CD4-positive, alpha-beta T cell treated with Interferon alpha-2 for 1 hour (primary cell): ENCODE measurements at places on chromosomes 3 and 15.
A peak's percentile ranks its signal among the peaks of the same experiment; 100 is the strongest.

- peak; percentile 16 for DNase-seq
Measured at GRCh38 chr3:31981206-31982181, at the start of the genes OSBPL10 and ZNF860. TSS of gene OSBPL10 (minus strand) at chr3:31981262. CDS start at chr3:31981179, 83 bp downstream. TSS of gene ZNF860 (plus strand) at chr3:31981750. CDS start at chr3:31989080, 7,330 bp downstream.

- DNase-seq: no peak
Measured at GRCh38 chr15:65264863-65265430, 21.7 kb downstream of the PARP16 start.

- no peak for DNase-seq
Measured at GRCh38 chr3:189304465-189305351, 132.9 kb downstream of the TPRG1 start.

DNA sequence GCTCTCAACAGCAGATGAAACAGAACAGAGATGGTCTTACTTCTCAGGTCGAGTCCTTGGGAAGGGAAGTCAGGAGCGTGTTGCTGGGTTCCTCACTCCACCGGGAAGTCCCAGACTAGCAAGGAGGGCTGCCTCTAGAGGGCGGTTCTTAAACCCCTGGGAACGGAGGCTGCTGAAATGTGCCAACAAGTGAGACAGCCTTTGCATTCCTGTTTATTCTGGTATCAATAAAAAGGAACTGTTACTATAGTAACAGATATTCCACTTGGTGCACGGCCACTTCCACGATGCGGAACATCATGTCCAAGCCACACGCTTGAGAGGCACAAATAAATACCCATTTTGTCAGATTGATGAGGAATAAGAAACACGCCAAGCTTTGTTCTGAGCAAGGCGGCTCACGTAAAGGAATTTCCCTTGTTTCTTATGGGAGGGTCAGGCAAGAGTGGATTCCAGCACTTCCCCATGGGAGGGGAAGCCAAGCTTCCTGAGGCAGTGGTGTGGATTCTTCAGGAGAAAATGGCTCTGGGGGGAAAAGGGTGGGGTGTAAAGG lies at the start of gene FAM107A:
Gene FAM107A (minus strand): TSS at position 123 of the 553 bp plus-strand sequence. CDS start 7,531 bp downstream, outside the sequence.
- DNase-seq: no peak

- no peak for DNase-seq
Measured at GRCh38 chr3:100113723-100114412, 433 bp downstream of the FILIP1L start.

DNA sequence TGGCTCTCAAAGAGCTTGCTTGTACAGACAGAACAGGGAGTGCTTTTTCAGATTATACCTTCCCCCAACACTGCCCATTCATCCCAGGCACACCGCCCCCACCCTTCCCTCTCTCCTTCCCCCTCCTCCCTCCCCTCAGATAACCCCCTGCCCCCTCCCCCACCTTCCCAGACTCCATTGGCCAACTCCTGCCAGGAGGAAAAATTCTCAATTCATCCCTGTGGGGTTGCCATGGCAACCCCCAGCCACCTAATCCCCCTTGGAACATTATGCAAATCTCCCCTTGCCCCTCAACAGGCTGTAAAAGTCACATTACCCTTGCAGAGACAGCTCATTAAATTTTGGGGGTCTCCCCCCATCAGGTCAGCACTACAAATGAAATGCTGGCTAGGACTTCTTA lies 14.3 kb downstream of the TLE3 start:
- DNase-seq: no peak

GRCh38 chr15:95142531-95142930 lies 911.2 kb downstream of the MCTP2 start:
- no peak for DNase-seq

DNA sequence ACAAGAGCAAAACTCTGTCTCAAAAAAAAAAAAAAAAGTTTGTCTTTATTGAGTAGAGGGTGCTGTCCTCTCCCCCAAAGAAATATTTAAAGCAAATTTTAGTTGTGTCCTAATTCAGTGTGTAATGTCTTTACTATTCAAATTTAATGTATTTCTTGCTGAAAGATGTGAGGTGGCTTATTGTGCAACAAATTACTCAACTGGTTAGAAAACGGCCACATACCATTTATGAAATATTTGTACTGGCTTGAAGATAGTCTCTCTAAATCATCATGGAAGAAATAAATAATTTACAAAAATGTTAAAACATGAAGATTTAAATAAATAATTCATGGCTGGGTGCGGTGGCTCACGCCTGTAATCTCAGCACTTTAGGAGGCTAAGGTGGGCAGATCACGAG lies 63.0 kb downstream of the SLTM start:
- DNase-seq: no peak

- DNase-seq: no peak
Measured at GRCh38 chr3:102974333-102974732, 539.5 kb downstream of the ZPLD1 start.

GRCh38 chr15:72110355-72110754 lies 7.6 kb downstream of the MYO9A start:
- no peak for DNase-seq

DNA sequence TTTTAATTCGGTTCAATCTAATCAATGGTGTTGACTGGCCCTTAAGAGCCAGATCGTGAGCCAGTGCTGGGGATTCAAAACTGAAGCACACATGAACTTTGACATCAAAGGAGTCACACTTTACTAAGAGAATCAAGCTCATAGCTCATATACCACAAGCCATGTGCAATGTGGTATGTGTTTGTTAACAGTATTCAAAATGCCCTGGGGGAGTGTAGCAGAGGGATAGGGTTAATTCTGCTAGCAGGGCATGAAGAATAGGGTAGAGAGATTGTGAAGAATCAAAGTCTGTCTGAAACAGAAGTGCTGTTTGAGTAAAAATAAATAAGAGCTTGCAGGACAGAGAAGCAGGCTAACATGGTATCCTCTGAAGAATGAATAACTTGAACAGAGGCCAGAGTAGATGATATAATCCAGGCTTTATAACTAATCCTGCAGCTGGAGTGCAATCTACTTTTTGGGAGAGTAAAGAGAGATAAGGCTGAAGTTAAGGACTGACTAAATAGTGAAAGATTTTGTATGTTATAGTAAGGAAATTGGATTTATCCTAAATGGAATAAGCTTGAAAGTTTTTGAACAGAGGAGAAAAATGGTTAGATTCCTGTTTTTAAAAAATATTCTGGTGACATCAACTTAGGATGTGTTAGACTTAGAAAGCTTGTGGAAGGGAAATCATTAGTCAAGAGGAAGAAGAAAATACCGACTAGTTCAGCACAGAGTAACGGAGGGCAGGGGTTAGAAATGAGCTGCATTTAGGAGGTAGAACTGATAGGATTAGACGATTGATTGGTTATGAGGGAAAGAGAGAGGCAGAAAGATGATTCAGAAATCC lies 292.0 kb downstream of the NFKBIZ start:
- no peak for DNase-seq

DNA sequence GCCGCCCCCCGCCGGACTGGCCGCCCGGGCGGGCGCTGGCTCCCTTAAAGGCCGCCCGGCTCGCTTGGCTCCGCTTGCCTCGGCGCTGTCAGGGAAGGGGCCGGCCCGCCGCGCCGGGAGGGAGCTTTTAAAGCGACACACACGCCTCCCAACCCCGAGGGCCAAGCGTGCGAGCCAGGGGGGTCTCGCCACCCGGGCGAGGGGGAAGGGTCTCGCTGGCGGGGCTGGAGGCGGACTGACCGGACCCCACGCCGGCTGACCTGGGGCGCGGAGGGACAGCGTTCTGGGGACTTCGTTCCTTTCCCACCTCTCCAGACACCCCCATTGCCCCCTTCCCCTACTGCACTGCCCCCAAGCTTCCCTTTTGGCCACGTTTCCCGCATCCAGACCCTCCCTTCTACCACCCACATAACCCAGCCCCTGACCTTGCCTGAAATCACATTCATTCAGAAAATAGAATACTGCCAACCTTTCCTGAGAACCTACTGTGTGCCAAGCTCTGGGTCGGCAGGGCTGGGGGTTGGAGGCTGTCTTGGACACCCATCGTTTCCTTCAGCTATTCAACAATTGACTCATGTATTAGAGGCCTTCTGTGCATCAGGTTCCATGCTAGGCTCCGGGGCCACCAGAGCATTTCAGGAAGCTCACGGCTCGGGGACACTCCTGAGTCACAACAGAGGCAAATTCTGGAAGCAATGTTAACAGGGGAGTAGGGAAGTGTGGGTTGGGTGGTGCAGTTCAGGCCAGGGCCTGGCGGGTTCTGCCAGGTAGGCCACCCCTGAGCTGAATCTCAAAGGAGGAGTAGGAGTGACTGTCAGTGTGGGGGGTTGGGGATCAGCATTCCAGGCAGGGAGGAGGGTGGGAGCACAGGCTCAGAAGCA lies at the start of gene INSYN1:
Gene INSYN1 (minus strand): TSS at position 102 of the 881 bp plus-strand sequence. CDS start 2,221 bp downstream, outside the sequence.
- DNase-seq: no peak

GRCh38 chr15:59524331-59524731 lies 86.3 kb downstream of the FAM81A start:
- peak; percentile 14 for DNase-seq

- DNase-seq: no peak
Measured at GRCh38 chr3:127119693-127120464, 73.1 kb upstream of the PRR23E start.

- no peak for DNase-seq
Measured at GRCh38 chr3:72993391-72993790, 3.2 kb upstream of the PPP4R2 start.

DNA sequence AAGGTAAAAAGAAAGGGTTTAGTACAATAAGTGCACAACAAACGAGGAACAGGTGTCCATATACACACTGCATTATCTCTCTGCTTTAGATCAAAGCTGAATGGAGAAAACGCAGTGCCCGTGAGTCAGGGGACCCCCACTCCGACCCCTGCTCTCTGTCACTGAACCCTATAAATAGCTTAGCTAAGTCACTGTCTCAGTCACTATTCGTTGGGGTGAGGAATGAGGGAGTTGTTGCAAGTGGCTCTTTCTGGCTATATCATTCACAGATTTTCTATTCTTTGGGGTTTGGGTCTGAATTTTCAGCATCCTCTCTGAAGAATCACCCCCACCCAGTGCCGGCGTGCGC lies 458 bp upstream of the STAC start:
- DNase-seq: no peak

GRCh38 chr15:53233801-53234200 lies 443.7 kb upstream of the ONECUT1 start:
- DNase-seq: no peak

GRCh38 chr15:89019436-89019835 lies 68.8 kb upstream of the ABHD2 start:
- no peak for DNase-seq

- no peak for DNase-seq
Measured at GRCh38 chr3:142850395-142851023, 38.4 kb downstream of the PCOLCE2 start.

DNA sequence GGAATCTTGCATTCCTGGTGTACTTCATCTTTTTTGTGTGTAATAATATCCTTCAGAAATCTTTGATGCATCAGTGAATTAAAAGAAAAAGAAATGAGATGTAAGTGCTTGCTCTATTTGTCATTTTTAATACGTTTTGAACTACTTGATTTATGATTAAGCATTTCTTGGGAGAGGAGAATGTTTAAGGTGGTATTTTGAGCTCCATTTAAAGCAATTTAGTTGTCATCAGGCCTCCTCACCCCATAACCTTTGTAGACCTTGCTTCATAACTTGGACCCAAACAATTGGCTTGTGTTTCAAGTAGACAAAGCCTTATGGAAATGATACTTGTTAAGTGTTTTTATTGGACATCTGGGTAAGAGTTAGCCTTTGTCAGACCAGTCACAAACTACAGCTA lies 87.1 kb upstream of the VEPH1 start:
- DNase-seq: no peak

DNA sequence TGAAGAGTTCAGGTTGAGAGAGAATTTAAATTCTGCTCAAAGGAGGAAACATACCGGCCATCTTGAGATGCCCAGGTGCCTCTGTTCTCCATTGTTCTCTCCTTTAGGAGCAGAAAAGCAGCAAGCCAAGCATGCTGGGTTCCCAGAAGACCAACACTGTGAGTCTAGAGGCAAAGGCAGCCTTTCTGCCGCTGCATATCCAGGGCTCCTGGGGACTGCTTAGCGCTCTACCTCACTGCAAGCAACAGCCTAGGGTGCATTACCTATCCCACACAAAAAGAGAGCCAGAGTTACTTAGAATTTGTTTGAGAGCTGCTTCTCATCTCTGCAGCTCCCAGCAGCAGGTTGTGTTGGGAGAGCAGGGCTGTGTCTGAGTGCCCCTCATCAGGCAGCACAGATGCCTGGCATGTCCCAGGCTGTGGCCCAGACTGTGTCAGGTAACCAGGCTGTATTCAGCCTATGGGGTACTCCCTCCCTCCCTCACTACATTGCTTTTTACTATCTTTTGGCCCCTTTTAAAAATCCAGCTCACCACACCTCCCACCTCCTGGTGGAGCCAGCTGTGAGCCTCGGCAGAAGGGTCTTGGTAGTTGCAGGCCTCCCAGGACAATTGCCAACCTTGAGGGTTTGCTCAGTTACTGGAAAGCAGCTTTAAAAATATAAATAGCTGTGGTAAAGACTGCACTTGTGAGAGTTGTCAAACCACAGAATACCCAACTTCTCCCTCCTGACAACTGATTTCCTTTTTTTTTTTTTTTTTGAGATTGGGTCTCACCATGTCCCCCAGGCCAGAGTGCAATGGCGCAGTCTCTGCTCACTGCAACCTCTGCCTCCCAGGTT lies 30.2 kb downstream of the BCL2L10 start:
- DNase-seq: no peak

DNA sequence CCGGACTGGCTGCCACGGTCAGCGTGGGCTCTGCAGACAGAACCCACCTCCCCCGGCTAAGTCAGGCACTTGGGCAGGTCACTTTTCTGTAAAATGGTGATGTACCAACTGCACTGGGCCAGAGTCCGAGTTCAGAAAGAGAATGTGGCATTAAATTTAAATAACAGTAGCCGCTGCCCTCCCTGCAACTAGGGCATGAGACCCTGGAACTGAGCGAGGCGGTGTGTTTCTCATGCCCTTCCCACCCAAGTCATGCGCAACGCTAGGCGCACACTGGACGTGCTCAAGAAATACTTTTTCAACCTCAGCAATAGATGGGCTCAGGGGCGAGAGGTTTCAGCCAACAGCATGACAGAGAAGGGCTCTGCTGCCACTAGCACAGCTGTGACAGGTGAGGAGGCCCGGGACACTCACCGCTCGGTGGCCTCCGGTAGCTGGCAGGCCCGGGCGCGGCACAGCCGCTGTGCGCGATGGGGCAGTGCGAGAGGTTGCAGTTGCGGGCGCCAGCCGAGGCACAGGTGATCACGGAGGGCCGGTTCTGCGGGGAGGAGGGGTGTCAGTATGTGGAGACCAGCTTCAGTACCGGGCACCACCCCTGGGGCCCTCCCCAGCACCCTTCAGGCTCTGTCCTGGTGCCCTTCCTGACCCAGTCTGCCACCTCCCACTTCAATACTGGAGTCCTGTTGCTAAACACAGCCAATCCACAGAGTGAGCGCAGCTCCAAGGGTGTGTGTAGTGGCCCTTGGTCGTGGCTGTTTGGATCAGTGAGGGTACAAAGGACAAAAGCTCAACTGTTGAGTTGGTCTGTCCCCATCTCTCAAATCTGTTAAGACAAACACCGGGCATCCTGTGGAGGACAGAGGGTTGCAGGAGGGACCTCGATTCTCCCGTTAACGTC lies 84.5 kb downstream of the VGLL4 start:
- no peak for DNase-seq

DNA sequence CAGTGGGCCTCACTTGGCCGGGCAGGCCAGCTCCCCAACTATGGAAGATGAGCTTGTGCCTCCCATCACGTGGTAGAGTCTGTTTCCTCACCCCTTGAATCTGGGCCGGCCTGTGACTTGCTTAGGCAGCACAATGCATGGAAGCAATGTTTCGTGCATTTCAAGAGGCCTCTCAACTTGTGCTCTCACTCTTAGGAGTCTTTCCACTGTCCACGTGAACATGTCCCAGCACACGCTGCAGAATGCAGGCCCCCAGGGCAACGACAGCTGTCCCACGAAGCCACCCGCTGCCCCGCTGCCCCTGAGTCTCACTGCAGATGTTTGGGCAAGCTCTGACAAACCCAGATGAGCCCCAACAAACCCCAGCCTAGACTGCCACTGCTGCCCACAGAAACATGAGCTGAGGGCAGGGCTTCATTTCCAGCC lies 27.2 kb upstream of the SLC41A3 start:
- no peak for DNase-seq
